ENCODE measurements at places on chromosomes 2 and 18.

- DNase-seq, result peak; percentile 37
Observed at GRCh38 chr2:148876595-148877402, 1.8 kb downstream of the KIF5C start.

DNA sequence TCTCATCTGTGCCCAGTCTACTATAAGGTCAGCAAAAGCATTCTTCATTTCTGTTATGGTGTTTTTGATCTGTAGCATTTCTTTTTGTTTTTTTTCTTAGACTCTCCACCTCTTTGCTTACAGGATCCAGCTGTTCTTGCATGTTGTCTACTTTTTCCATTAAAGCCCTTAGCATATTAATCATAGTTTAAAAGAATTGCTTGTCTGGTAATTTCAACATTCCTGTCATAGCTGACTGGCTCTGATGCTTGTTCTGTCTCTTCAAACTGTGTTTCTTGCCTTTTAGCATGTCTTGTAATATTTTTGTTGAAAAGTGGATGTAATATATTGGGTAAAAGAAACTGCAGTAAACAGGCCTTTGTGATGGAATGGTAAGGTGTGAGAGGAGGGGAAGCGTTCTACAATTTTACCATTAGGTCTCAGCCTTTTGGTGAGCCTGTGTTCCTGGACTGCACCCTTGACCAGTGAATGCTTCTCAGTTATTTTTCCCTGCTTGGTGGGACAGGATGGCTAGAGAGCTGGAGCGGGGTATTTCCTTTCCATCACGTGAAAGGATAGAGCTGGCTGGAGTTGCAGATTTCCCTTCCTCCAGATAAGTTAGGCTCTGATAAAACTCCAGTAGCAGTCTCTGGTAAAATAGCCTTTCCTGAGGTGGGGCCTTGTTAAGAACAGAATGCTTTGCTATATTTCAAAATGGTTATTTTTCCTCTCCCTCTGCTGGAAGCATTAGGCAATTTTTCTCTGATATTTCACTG, 65.4 kb downstream of the PLA2R1 start:
- no peak for DNase-seq

- no peak for DNase-seq
Observed at GRCh38 chr18:217532-218336, 50.1 kb downstream of the THOC1 start.

- DNase-seq, result no peak
Observed at GRCh38 chr2:223894009-223894408, 51.1 kb downstream of the WDFY1 start.

- DNase-seq, result no peak
Observed at GRCh38 chr2:231221761-231222160, 23.3 kb downstream of the ARMC9 start.

GRCh38 chr2:181750305-181750704, 70.0 kb upstream of the NEUROD1 start:
- no peak for DNase-seq

DNA sequence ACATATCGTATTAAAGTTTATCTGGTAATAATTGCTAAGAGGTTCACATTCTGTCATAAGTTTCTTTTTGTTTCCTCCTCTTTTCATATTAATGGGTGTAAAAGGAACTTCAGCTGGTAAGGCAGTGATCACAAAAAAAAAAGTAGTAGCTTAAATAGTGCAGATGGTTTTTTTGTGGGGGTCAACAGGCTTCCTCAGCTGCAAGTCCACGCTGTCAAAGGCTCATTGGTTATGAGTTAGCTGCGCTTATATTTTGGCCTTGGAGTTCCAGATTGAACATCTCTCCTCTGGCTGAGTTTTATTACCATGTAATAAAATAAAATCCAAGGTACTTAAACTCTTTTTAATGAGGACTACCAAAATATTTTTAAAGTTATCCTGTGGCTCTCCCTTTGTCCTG, 277.0 kb upstream of the ZEB2 start:
- DNase-seq, result no peak

DNA sequence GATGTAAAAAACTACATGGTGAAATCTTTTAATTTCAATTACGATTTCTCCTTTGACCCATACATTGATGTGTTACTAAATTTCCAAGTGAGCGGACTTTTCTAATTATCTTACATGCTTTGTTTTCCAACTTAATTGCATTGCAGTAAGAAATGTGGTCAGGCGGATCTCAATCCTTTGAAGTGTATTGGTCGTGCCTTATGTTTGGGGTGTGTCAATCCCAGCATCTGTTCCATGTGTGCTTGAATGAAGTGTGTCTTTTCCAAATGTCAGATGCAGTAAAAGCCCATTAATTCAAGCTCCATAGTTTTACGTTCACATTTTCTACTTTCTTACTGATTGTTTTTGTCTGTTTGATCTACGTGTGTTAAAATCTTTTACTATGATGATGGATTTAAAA, 113.1 kb downstream of the UXS1 start:
- no peak for DNase-seq

- DNase-seq, result no peak
Observed at GRCh38 chr18:51192026-51192425, 5.5 kb downstream of the MEX3C start.

DNA sequence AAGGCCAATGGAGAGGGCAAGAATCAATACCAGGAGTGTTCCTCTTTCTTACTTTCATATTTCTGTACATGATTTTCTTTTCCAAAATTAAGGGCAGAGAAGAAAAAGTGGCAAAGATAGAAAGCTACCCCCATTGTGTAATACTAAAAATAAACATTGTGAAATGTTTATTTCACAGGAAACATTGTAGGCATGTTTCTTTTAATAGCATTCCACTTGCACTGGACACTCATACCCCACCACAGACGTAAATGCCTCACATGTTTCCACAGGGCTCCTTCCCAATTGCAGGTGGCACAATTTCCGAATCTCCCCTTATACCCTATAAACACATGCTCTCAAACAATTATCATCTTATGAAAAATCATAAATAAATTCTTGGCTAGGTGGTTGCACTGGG, 645.1 kb upstream of the SETBP1 start:
- DNase-seq, result no peak

DNA sequence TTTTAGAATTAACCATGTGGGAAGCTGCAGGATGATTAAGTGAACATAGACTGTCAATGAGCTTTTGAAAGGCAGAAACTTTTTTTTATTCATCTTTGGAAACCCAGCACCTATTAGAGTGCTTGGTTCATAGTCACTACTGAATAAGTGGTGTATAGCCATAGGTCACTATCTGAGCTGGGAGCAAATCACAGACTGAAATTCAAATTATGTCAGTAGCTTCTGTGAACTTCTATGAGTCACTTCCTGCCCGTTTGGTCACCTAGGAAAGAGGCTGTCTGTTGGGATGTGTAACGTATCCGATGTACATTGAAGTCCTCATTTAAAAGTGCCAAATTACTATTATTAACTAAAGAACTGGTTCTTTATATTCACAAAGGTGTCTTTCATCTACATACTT, 20.5 kb upstream of the SLC40A1 start:
- no peak for DNase-seq

DNA sequence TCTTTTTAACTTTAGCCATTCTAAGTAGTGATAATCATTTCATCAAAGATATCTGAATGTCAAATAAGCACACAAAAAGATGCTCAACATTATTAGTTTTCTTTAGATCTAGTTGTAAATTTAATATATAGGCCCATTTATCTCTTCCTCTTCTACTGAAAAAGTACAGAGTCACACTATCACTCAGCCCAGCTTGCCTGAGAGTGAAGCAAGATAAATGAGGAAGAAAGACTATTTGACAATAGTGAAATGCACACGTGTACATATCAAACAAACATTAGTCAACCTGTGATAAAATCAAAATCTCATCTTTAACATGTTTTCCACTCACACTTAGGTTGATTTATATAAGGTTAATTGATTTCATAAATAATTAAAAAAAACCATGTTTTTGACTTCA, 83.5 kb upstream of the CCDC195 start:
- DNase-seq, result no peak

GRCh38 chr18:45063246-45064038, 382.8 kb downstream of the SETBP1 start:
- DNase-seq, result no peak

DNA sequence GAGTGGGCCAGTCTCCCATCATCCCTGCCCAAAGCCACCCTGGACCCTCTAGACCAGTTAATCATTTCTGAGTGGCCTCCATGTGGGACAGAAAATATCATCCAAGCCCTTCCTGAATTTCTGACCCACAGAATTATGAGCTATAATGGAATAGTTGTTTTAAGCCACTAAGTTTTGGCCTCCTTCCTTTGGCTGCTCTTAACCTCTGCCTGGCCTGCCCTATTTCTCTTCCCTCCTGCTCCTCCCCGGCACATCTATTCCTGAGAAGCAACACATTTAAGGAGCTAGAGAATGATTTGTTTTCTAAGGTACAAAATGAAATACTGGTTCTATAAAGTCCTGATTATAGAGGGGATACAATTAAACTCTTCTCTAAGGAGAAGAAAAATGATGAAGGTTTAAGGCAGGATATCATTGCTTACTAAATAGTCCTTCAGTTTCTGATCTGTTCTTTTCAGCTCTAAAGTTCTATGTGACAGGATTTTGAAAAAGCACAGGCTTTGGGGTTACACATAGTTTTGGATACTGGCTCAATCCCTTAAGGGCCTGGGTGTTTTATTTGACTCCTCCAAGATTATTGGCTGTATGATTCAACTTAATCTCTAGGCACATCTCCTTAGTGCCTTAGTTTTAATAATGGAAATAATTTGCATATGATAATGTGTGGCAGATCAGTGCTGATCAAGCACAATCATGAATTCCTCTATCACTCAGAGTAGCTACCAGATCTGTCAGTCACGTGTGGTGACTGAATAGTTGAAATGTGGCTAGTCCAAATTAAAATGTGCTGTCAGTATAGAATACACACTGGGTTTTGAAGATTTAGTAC, 240.3 kb downstream of the VAPA start:
- no peak for DNase-seq

DNA sequence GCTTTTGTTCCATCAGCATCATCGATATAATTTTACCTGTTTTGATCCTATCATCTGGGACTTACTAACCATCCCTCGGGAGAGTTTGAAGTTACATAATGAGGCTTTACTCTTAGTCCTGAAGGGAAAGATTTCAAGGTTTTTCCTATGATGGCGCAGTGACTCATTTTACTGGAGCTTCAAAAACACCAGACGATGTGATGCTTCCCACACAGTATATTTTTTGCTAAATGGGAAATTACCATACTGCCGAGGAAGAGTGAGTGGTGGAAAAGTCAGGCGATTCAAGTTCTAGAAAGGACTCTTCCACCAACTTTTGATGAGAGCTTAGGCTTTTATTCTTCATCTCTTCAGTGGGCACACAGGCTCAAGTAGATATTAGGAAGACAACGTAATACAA, 44.6 kb upstream of the GCG start:
- DNase-seq, result no peak

DNA sequence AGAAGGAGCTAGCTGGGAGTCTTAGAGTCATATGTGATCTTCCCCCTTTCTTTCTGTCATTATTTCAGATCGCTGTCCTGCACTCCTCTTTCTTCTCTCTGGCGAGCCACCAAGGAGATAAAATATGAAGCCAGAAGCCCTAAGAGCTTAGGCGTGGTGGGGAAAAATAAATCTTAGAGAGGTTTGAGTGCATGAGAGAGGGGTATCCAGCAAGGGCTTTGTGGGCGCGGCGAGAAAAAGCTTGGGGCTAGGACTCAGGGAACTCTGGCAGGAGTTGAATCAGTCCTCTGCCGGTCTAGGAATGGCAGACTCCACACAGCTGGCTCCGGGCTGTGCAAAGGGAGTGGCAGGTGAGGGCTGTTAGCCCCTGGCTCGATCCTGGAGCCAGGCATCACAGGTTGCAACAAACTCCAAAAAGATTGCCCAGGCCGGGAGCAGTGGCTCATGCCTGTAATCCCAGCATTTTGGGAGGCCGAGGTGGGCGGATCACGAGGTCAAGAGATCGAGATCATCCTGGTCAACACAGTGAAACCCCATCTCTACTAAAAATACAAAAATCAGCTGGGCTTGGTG, 20.1 kb upstream of the IGFBP5 start:
- no peak for DNase-seq

- no peak for DNase-seq
Observed at GRCh38 chr2:223270548-223270947, 218.6 kb downstream of the KCNE4 start.

DNA sequence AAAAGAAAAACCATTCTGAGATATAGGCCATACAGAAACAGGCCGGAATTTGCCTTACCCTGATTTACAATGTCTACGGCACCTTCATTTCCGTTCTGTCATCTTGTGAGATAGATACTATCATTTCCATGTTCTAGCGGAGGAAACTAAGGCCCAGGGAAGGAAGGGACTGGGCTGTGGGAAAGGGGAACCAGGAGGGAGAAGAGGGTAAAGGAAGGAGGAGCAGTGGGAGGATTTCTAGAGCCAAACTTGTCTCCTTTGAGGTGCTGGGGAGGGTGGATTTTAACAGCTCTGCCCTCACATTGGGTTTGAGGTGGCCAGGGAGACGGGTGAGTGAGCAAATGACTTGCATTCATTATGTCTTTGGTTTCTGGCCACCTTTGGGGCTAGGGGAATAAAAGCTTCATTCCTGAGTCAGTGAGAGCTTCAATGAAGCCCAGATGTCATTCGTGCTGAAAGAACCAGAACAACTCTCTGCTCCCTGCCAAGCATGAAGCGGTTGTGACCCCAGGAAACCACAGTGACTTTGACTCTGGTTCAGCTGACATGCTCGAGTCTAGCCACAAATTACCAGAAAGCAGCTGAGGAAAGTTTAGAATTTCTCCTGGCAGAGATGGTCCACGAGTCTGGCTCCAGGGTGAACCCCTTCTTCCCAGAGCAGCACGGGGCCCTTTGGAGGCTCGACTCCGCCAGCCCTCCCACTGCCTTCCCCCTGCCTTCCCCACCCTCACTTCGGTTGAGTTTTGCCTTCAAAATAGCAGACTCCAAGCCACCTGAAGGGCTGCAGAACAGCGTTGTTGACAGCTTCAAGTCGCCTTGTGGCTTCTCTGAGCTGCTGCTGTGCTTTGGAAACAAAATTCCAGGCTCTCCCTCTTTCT, 3.8 kb downstream of the ACTG2 start:
- peak; percentile 35 for DNase-seq

DNA sequence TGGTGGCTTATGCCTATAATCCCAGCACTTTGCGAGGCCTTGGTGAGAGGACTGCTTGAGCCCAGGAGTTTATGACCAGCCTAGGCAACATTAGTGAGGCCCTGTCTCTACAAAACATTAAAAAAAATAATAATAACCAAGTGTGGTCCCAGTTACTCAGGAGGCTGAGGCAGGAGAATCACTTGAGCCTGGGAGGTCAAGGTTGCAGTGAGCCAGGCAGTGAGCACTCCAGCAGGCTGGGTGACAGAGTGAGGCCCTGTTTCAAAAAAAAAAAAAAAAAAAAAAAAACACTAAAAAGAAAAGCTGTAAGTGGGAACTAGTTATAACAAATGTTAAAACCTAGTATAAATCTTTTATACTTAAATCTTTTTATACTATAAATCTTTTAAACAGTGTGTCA, 146.2 kb upstream of the ITGA4 start:
- DNase-seq, result no peak

- DNase-seq, result no peak
Observed at GRCh38 chr18:39350945-39351344, 1785.3 kb upstream of the CELF4 start.

DNA sequence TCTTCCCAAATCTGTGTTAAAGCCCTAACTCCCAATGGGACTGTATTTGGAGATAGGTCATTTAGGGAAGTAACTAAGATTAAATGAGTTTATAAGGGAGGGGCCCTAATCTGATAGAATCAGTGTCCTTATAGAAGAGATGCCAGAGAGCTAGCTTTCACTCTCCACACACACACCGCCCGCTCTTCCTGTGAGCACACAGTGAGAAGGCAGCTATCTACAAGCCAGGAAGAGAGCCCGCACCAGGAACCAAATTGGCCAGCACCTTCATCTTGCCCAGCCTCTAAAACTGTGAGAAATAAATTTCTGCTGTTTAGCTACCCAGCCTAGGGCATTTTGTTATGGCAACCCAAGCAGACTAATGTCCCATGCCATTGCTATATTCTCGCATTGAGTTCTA, 125.2 kb downstream of the RTN4 start:
- DNase-seq, result no peak
